NCI-H748 treated with DMSO at 0.1 percent for 48 hours (cell line): ENCODE measurements at places on chromosomes 13 and 19.
A peak's percentile ranks its signal among the peaks of the same experiment; 100 is the strongest.

- no peak for DNase-seq
These were observed at the start of gene SIGLECL1 for GRCh38 chr19:51250786-51251467. Gene SIGLECL1, plus strand, starts transcription at chr19:51251080. Its CDS starts 12,993 bp downstream, at chr19:51264073.

DNA sequence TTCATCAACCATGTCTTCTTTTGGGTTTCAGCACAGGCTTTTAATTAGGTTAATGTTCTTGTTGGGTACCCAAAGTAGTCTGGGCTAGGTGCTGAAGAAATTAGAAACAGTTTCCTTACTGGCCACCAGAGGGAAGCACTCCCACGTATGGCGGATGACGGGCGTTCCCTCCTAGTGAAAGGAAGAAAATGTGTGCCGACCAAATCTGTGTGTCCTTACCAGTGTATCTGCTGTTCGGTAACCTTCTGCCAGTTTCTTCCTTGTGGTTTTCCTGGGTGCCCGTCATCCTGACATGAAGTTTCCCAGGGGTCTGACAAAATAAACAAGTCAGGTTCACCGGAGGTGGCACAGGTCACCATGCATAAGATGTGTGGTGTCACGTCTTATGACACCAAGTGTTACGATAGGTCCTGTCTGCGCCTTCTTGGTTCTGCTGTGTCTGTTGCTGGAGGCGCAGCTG is 6.0 kb upstream of the WDR88 start:
- DNase-seq = peak; percentile 49

DNA sequence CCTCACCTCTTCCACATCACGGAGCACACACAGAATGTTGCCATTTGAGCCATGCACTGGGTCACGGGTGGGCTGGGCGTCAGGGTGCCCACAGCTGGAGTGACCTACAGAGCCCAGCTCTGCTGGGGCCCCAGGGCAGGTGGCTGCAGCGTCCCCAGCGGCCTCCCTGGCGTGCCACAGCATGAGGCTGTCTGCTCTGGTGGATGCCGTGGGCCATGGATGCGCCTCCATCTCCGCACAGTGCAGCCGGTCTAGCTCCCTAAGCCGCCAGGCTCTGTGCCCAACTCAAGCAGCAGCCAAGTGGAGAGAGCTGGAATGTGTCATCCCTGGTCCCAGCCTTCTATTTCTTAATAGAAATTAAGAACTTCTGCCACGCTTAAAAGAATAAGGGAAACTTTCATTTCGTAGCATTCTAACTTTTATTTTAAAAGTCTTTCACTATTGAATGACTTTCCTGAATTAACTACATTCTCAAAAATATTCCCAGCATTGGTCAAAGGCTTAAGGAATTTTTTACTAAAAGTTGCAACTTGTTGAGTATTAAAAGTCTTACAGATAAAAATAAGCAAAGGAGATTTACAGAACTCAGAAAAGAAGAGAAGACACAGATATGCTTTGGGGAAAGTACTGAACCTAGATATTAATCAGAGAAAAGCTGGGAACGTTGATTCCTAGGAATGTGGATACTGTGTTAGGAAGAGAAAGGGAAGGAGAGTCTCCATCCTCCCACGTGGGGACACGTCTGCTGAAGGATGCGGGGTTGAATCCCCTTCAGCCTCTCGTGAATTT is 59.3 kb downstream of the ATP11A start:
- no peak for DNase-seq

GRCh38 chr13:81139987-81140386 is 799.1 kb upstream of the SPRY2 start:
- no peak for DNase-seq

DNA sequence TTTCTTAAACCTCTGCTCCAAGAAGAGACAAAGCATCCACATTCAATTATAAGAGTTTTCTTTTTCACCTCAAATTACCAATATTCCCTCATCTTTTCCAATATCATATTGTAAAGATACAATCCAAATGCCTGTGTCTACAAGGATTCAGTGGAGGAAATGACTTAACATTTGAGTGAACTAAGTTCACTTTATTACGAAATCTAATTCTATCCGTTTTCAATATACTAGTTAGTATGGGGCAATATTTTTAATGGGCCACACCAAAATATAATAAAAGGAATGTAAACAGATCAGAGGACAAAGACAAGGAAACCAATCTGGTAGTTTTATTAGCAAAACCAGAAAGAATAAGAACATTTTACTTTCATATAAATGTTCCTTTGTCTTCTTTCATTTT is 136.0 kb downstream of the DCLK1 start:
- DNase-seq = no peak

- no peak for DNase-seq
These were observed 43.9 kb upstream of the MAP3K10 start for GRCh38 chr19:40147338-40147692.
